Vagina (tissue), 2 donors: ENCODE measurements at places on chromosomes 12 and 14.
A peak's percentile ranks its signal among the peaks of the same experiment; 100 is the strongest.

DNA sequence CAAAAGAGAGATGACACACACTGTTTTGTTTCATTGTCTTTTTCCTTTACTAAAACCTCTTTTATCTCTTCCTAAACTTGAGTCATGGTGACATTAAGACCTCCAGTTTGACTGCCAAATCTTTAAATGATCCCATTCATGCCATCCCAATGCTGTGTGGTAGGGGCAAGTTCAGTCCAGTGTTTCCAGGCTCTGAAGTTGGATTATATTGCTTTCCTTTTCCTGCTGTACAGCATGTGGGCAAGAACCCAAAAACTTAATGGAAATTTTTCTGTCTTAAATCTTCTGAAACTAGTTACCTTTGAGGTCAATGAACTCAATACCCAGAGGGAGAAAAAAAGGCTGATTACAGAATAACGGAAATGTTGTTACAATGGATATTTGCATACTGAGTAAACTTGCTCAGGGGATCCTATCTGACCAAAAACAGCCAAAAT, 187.1 kb upstream of the FAR2 start:
- H3K4me1 ChIP-seq = peaks cover 25% of the 10 kb centered on the region
- peak overlapping the region; percentile 19 for H3K27ac ChIP-seq
- no peak overlapping the region for H3K4me3 ChIP-seq
- H3K36me3 ChIP-seq = no peaks in the 10 kb centered on the region

GRCh38 chr12:119989361-119989730, 310 bp downstream of the BICDL1 start:
- H3K4me1 ChIP-seq = peaks cover 18% of the 10 kb centered on the region
- no peaks in the 10 kb centered on the region for H3K36me3 ChIP-seq
- no peaks in the 10 kb centered on the region for H3K27me3 ChIP-seq

GRCh38 chr12:509500-509899, 49.8 kb downstream of the B4GALNT3 start:
- no peak overlapping the region for H3K27ac ChIP-seq
- H3K36me3 ChIP-seq = no peaks in the 10 kb centered on the region
- H3K27me3 ChIP-seq = no peaks in the 10 kb centered on the region
- no peak for DNase-seq
- no peak overlapping the region for H3K4me3 ChIP-seq

GRCh38 chr12:3032161-3032560, 45.0 kb upstream of the TSPAN9 start:
- no peak overlapping the region for H3K4me3 ChIP-seq
- H3K27ac ChIP-seq = no peak overlapping the region
- no peaks in the 10 kb centered on the region for H3K27me3 ChIP-seq
- no peaks in the 10 kb centered on the region for H3K36me3 ChIP-seq
- H3K4me1 ChIP-seq = no peaks in the 10 kb centered on the region

GRCh38 chr12:118330421-118331018, 42.2 kb downstream of the TAOK3 start:
- H3K27ac ChIP-seq = no peak overlapping the region
- H3K4me1 ChIP-seq = peaks cover 4% of the 10 kb centered on the region
- no peaks in the 10 kb centered on the region for H3K27me3 ChIP-seq

- H3K4me3 ChIP-seq = no peak overlapping the region
- DNase-seq = no peak
- H3K4me1 ChIP-seq = no peaks in the 10 kb centered on the region
- H3K36me3 ChIP-seq = no peaks in the 10 kb centered on the region
- H3K27me3 ChIP-seq = no peaks in the 10 kb centered on the region
- no peak overlapping the region for H3K27ac ChIP-seq
Observed at GRCh38 chr12:103431950-103432349, 63.8 kb downstream of the C12orf42 start.

DNA sequence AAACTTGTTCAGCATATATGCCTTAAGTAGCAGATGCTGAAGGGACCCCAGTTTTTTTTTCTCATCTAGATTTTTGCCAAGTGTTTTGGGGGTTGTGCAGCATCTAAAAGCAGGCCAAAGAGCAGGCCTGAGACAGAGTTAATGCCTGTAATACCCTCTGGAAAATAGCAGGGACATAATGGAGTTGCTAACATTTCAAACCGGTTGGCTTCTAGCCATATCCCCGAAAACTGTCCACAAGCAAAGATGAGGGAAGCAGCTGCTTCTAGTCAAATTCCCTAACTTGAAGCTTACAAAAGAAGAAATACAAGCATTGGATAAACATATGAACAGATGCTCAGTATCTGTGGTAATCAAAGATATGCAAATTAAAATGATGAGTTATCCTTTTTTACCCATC, 52.1 kb upstream of the AEBP2 start:
- no peak overlapping the region for H3K4me3 ChIP-seq
- DNase-seq = no peak
- H3K4me1 ChIP-seq = peaks cover under 1% of the 10 kb centered on the region
- no peak overlapping the region for H3K27ac ChIP-seq
- H3K36me3 ChIP-seq = no peaks in the 10 kb centered on the region
- no peaks in the 10 kb centered on the region for H3K27me3 ChIP-seq

DNA sequence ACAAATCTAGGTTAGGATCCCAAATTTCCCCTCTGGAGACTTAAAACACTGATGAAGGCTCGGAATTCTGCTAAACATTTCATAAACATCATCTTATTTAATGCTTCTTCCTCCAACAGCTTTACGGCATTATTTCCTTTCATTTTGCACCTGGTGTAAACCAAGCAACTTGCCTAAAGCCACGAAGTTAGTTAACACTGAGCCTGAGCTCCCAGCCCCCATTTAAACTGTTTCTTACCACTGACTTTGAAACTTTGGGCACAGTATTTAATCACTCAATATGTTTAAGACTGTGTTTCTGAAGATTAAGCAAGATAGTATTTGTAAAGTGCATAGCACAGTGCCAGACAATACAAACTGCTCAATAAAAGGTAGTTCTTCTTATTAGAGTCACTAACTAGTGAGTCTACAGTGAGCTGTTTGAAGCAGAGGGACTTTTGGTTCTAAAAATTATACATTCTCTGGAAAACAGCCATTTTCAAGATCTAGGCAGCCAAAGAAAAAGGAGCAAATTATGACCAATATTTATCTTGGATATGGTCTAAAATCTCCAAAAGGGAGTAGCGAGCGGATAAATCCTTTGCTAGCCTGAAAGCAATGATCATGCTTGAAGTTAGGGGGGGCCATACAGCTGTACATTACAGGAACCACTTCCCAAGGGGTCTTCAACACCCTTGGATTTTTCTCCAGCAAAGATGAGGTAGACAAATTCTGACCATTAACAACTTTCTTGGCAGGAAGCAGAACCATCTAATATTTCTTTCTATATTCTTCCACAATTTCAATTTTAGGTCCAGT, 4.0 kb downstream of the EGLN3 start:
- H3K4me3 ChIP-seq = no peak overlapping the region
- no peaks in the 10 kb centered on the region for H3K36me3 ChIP-seq
- H3K27ac ChIP-seq = no peak overlapping the region
- H3K27me3 ChIP-seq = no peaks in the 10 kb centered on the region
- DNase-seq = no peak

DNA sequence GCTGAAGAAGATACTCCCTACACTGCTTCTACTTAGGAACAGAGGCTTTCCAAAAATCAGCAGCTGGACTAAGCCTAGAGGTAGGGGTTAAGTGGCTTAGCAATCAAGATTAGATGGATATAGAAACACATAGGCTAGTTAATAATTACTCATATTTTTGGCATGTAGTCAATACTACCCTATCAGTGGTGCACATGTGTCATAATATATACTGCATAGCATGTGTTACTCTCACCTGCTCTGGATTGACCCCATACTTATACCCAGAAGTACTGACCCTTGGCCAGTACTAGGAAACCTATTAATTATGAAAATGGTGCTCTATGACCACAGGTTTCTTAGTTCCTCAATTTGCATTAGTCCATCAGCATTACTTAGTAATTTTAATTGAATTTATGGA, 528.4 kb upstream of the LMO3 start:
- H3K36me3 ChIP-seq = no peaks in the 10 kb centered on the region
- H3K4me1 ChIP-seq = no peaks in the 10 kb centered on the region
- no peak overlapping the region for H3K4me3 ChIP-seq
- H3K27me3 ChIP-seq = no peaks in the 10 kb centered on the region

GRCh38 chr12:12156828-12157227, 86.1 kb downstream of the BCL2L14 start:
- no peaks in the 10 kb centered on the region for H3K27me3 ChIP-seq
- no peak overlapping the region for H3K4me3 ChIP-seq
- peaks cover 22% of the 10 kb centered on the region for H3K4me1 ChIP-seq
- DNase-seq = no peak
- H3K36me3 ChIP-seq = peaks cover 15% of the 10 kb centered on the region

GRCh38 chr12:119024356-119024755, 43.0 kb downstream of the SRRM4 start:
- no peaks in the 10 kb centered on the region for H3K36me3 ChIP-seq
- no peak overlapping the region for H3K4me3 ChIP-seq
- H3K4me1 ChIP-seq = no peaks in the 10 kb centered on the region
- H3K27ac ChIP-seq = no peak overlapping the region
- DNase-seq = peak; percentile 64

GRCh38 chr12:19199332-19199731, 69.8 kb downstream of the PLEKHA5 start:
- DNase-seq = no peak
- no peaks in the 10 kb centered on the region for H3K36me3 ChIP-seq
- peaks cover 6% of the 10 kb centered on the region for H3K4me1 ChIP-seq
- no peak overlapping the region for H3K4me3 ChIP-seq
- no peaks in the 10 kb centered on the region for H3K27me3 ChIP-seq

- H3K4me1 ChIP-seq = no peaks in the 10 kb centered on the region
- H3K27me3 ChIP-seq = no peaks in the 10 kb centered on the region
- no peak for DNase-seq
- H3K36me3 ChIP-seq = no peaks in the 10 kb centered on the region
- no peak overlapping the region for H3K4me3 ChIP-seq
Observed at GRCh38 chr12:80752464-80752863, 35.8 kb downstream of the MYF5 start.

DNA sequence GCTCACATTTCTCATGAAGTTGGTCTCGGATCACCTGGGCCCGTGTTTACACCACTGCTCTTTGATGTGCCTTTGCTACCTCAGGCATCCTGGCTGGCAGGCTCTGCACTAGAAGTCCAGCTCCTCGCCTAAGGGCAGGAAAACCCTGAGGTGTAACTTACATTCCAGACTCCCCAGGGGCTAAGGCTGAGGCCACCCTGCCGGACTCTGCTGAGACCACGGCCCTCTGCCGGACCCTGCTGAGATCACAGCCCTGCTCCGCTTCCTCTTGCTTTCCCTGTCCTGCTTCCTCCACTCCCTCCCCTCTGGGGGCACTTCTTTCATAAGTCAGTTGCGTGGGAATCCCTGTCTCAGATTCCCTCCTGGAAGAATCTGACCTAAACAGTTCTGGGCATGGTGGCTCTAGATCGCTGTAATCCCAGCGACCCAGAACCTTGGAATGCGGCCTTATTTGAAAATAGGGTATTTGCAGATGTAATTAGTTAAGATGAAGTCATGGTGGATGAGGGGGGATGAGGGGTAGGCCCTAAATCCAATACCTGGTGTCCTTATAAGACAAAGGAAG, 17.2 kb downstream of the RILPL1 start:
- H3K27me3 ChIP-seq = no peaks in the 10 kb centered on the region
- H3K4me3 ChIP-seq = no peak overlapping the region
- DNase-seq = no peak
- peaks cover 14% of the 10 kb centered on the region for H3K4me1 ChIP-seq
- H3K27ac ChIP-seq = no peak overlapping the region
- peaks cover 39% of the 10 kb centered on the region for H3K36me3 ChIP-seq

DNA sequence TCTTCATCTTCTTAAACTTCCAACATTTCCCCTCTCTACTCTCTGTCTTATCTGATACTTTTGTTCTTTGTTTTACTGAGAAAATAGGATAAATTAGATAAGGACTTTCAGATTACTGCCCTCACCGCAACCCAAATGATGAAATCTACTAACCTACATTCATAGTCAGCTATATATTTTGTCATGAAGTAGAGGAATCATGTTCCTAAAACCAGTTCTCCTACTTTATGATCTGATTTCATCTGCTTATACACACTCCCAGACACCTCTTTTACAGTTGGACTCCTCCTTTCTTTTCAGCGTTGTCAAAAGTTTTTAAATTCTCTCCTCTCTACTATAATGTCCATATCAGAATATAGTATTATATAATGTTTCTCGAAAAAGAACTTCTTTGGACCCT, 29.7 kb downstream of the MGAT4C start:
- no peak overlapping the region for H3K4me3 ChIP-seq
- no peaks in the 10 kb centered on the region for H3K27me3 ChIP-seq
- H3K4me1 ChIP-seq = no peaks in the 10 kb centered on the region
- no peak for DNase-seq
- H3K36me3 ChIP-seq = no peaks in the 10 kb centered on the region
- no peak overlapping the region for H3K27ac ChIP-seq

- no peak overlapping the region for H3K4me3 ChIP-seq
- H3K27ac ChIP-seq = no peak overlapping the region
- no peaks in the 10 kb centered on the region for H3K27me3 ChIP-seq
- H3K36me3 ChIP-seq = no peaks in the 10 kb centered on the region
Observed at GRCh38 chr12:114655934-114656749, 27.8 kb downstream of the TBX3 start.

DNA sequence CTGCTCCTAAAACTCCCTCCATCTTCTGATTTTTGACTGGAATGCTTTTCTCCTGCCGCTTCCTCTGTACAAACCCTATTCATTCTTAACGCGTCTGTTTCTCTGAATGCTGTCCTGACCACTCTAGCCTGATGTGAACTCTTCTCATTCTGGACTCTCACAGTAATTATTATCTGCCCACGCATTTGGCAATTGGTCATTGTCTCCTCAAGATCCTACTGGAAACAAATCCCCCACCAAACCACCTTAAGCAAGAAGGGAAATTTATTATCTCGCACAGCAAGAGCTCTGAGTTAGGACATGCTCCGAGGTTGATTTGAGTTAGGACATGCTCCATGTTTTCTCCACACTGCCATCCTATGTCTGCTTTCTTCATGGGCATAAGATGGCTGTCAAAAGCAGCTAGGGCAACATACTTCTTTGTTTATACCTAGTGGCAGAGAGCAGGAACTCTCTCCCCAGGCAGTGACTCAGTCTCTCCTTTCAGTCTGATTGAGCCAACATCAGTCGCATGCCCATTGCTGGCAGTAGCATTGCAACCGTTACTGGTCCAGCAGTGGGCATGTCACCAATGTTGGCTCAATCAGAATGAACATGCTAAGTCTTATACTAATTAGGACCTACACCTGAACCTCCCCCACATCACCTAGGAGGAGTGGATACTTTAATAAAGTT, 102.2 kb downstream of the SSPN start:
- H3K4me1 ChIP-seq = peaks cover 15% of the 10 kb centered on the region
- H3K36me3 ChIP-seq = no peaks in the 10 kb centered on the region
- no peak for DNase-seq
- H3K27me3 ChIP-seq = no peaks in the 10 kb centered on the region
- no peak overlapping the region for H3K27ac ChIP-seq

- H3K4me1 ChIP-seq = no peaks in the 10 kb centered on the region
- no peak for DNase-seq
- no peak overlapping the region for H3K4me3 ChIP-seq
- no peaks in the 10 kb centered on the region for H3K27me3 ChIP-seq
Observed at GRCh38 chr14:88852632-88853031, 28.2 kb downstream of the TTC8 start.

GRCh38 chr14:73713206-73713802, 880 bp downstream of the PNMA1 start:
- H3K4me1 ChIP-seq = peaks cover 48% of the 10 kb centered on the region
- DNase-seq = no peak
- H3K36me3 ChIP-seq = peaks cover 7% of the 10 kb centered on the region
- H3K27ac ChIP-seq = peak overlapping the region; percentile 85

- DNase-seq = no peak
- no peak overlapping the region for H3K4me3 ChIP-seq
- H3K36me3 ChIP-seq = no peaks in the 10 kb centered on the region
- H3K4me1 ChIP-seq = no peaks in the 10 kb centered on the region
- H3K27ac ChIP-seq = no peak overlapping the region
- no peaks in the 10 kb centered on the region for H3K27me3 ChIP-seq
Observed at GRCh38 chr14:22303589-22304195, 285.3 kb downstream of the DAD1 start.
